D721Med (cell line): ENCODE measurements at places on chromosomes 16 and 17.

DNA sequence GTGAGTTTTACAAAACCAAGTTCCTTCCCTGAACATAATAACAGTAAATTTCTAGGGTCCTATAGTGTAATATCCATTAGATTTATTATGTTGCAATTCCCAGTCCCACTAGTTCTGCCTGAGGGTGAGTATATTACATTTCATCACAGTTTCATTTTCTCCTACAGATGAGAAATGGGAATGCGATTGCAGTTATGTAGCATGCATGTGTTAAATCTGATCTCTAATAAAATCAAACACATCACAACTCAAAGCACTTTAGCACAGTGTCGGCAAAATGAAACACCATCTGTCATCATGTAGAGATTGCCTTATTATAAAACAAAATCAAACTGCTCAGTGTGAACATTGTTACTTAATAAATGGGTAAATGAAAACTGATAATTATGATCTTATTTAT is 180.5 kb upstream of the TOX3 start:
- DNase-seq = no peak

GRCh38 chr17:78905541-78905940 is 2.5 kb upstream of the CEP295NL start:
- DNase-seq = no peak

GRCh38 chr17:16027708-16028584 is 28.3 kb downstream of the TTC19 start:
- DNase-seq = no peak

GRCh38 chr16:14400285-14400977 is 229.6 kb downstream of the PARN start:
- DNase-seq = no peak

- DNase-seq = no peak
Measured at GRCh38 chr16:56343661-56344517, 81.5 kb downstream of the AMFR start.

DNA sequence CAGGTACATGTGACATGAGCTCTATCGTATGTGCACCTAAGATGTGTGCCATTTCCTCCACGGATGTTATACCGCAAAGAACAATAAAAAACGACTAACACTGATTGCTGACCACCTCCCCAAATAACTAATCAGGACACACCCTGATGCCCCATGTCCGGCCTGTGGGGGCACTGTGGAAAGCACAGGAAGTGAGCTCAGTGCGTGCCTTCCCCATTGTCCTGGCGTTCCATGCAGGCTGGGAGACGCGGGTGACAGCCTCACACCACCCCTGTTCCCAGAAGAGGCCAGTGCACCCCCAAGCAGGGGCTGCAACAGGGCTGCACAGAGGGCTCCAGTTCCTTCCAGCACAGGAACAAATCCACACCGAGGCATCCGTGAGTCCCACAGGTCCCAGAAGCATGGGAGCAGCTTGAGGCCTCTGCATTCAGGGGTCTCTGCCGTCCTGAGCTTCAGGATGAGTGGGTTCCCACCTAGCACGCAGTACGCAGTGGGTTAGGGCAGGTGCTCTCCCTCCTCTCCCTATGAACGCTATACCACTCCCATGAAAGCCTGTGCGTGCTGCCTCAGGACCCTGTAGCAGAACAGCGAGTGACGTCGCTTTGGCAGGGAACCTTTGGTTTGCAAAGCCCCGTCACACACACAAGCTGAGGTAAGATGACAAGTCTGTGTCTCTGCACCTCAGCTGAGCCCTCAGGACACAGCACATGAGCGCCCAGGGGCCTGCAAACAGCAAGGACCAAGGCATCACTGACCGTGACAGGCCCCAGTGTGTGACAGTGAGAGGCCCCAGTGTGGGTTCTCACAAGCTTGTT is 117.7 kb downstream of the ZNF778 start:
- DNase-seq = no peak

DNA sequence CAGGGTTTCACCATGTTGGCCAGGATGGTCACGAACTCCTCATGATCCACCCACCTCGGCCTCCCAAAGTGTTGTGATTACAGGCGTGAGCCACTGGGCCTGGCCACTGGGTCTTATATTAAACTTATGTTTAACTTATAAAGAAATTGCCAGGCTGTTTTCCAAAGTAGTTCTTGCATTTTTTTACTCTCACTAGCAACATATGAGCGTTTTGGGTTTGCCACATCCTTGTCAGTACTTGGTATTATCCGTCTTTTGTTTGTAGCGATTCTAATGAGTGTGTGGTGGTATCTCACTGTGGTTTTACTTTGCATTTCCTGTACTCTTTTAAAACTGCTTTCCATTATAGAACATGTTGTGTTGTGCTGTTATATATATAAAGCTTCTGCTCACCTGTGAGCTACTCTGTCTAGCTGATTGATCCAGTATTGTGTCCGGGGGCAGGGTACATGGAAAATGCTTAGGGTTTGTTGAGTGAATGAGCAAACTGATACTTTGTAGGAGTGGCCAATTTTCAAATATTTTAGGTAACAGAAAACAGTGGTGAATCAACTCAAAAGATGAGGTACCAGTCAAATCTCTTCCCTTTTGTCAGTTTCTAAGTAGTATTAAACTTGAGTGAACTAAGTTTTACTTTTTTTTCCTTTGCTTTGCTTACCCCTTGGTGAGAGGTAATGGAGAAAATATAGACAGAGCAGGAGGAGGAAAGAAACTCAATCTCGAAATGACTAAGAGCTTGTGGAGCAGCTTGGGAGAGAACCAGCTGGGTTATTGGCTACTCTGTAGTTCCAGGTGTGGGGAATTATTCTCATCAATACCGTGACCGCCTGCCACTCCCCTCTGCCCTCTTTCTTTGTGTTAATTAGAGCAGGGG is 75.8 kb downstream of the PITPNC1 start:
- no peak for DNase-seq

DNA sequence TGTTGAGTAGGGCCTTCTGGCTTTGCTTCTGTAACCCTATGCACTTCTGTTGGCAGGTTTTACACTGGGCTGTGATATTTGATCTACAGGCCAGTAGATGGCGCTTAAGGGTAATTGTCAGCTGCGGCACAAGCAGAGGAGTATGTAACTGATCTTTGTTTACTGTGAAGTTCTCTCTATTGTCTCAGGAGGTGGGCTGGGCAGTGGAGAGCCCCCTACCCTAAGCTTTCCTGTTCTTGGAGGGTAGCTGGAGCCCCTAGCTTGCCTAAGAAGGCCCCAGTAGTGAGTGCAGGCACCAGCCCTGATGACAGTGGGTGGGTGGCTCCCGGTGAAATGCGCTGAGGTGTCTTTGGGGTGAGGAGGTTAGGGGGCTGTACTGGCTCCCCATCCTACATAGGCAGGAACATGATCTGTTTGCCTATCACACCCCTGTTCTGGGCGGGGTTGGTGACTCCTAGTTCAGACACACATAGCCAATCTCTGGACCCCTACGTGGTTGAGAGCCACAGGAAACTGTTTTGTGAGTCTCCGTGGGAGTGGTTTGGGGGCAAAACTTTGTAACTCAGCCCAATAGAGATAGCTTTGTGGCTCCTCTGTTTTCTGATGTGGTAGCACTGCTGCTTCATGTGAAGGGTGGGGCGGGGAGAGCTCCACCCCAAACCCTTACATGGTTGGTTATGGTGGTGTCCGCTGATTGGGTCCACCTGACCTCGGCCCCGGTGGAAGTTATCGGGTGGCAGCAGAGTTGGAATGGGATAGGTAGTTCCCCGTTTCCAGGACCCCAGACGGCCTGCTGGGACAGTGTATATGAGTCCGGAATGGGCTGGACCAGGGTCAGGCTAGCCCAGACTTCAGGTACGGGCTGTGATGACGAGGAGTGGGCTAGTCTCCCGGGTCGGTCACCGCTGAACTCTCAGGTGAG is 60.4 kb downstream of the SLFN11 start:
- peak; percentile 18 for DNase-seq

DNA sequence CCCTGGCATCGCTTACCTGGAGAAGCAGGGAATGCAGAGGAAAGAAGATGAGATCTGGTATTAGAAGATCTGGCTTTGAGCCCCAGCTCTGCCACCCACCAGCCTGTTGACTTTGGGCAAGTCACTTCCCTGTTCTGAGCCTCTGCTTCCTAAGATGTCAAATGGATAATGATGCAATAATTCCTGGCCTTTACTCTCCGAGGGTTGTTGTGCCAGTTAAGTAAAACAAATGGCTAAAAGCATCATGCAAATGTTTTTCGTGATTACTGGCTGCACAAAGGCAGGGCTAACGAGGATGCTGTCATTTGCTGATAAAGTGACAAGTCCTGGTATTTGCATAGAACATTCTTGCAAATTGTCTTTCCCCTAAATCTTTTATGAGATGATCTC is 1.3 kb upstream of the ZNF821 start:
- no peak for DNase-seq

DNA sequence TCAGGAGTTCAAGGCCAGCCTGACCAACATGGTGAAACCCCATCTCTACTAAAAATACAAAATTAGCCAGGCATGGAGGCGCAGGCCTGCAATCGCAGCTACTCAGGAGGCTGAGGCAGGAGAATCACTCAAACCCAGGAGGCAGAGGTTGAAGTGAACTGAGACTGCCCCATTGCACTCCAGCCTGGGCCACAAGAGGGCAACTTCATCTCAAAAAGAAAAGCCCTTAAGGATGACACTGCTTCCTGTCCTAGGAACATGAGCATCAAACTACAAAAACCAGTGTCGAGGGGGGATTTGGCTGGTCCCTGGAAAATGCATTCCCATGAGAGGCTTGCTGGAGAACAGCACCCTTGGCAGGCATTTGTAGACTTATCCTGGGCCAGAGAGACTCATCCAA is 449.5 kb upstream of the PSMD7 start:
- no peak for DNase-seq

DNA sequence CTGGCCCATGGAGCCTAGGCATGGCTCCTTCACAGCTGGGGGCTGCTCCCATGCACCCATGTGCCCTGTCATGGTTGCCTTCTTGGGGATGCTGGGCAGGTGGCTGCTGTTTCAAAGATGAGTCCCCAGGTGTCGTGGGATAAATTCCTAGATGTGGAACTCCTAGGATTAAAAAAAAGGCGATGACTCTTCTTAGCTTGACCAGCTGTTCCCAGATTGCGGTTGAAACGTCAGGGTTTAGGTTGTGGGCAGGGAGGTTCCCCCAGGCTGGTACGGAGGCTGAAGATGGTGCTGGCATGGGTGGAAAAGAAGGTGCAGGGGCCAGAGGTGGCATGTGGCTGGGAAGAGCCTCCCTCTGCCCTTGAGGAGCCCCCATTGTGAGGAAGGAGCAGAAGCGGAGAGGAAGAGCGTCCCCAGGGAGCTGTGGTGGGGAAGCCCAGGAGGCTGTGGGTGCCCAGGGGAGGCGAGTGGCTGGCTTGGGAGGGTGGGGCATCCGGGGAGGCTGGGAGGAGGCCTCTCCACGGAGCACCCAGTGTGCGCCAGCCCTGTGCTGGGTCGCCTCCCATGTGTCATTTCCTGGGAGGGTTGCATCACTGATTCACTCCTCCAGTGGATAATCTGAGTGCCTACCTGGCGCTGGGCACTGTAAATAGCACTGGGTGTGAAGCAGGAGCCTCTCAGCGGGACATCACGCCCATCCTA is 7.5 kb upstream of the KCNJ12 start:
- no peak for DNase-seq

DNA sequence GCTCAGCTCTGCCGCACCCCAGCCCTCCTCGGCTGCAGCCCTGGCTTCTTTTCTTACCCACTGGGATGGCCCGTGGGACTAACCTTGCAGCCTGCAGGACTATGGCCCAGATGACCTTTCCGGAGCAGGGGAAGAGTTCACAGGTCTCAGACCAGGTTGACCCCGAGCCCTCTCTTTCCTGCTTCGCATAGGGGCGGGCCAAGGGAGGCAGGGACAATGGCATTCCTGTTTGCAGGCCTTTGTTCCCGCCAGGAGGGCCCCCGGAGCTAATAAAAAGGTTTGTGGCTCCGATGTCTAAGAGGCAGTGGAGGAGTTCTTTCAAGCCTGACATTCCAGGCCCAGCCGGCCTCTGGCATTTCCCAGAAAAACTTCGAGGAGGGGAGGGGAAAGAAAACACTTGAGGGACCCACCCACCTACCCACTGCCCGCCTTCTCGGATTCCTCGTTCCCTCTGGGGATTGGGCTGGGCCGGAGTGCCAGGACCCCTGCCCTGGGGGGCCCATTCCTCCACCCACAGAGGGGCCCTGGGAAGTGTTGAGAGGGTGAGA is 5.8 kb upstream of the SOCS3 start:
- DNase-seq = no peak

GRCh38 chr17:65121916-65122806 is 15.0 kb upstream of the RGS9 start:
- no peak for DNase-seq

DNA sequence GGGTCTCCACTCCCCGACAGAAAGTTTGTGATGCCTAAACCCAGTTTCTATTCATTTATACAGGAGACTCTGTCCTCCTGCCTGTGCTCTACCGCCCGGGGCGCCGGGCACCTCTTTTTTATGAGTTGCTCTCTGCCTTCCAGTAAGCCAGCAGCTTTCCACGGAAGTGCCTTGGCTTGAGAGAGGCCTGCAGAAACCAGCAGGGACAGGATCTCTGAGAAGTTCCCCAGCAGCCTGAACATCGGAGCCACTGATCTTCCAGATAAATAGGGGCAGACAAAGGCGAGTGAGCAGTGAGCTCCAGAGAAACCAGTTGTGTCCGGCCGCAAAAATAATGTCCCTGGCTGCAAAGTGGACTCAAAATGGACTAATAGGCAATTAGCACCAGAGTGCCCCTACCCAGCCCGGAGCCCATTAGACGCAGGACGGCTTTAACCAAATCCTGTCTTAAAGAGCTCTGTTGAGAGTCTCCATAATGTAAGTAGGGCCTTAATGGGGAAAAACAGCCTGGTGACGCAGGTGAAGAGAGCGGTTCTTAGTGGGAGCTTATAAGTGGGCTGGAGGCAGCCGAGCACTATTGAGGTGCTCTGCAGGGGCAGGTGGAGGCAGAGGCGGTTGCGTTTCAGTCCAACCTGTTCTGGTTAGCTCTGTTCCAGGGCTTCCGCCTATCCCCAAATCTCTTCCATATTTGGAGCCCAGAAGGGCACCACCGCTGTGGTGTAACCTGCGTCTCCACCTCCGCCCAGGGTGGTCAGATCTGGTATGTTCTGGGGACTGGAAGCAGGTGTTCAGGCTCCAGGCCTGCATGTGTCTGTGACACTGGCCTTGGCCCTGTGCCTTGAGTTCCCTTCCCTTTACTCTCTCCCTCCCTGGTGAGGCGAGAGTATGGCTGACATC is 74.1 kb downstream of the NT5M start:
- no peak for DNase-seq

DNA sequence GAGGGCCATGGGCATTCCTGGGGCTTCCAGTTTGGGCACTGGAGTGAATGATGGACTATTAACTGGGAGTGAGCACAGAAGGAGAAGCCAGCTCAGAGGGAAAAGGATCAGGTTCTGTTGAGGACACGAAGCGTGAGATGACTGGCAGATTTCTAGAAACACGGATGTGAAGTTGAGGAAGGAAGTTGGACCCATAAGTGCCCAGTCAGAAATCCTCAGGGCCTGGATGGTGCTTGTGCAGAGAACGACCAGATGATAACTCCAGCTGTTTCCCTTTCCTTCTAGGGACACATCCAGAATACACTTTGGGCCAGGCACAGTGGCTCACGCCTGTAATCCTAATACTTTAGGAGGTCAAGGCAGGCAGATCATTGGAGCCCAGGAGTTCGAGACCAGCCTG is 23.3 kb upstream of the ANKRD40CL start:
- DNase-seq = no peak
